Bronchial epithelial cell (primary cell): ENCODE measurements at places on chromosomes 2 and 18. TPM values are rescaled to one million over a fixed set of nuclear protein-coding genes. Genes with fewer than 3 reads are reported as not detected.
A peak's percentile ranks its signal among the peaks of the same experiment; 100 is the strongest.

ARHGAP25 gene
- total RNA-seq: 0.77 and 0.79 TPM in 2 replicates

MC4R gene
- under 0.01 TPM in 1 of 2 replicates, not detected in the other for total RNA-seq

SIX2 gene
- 3.7 and 4.2 TPM in 2 replicates for total RNA-seq

SCN7A gene
- not detected in 2 replicates for total RNA-seq

ZBTB7C gene
- total RNA-seq: under 0.01 and 1.2 TPM in 2 replicates

DNA sequence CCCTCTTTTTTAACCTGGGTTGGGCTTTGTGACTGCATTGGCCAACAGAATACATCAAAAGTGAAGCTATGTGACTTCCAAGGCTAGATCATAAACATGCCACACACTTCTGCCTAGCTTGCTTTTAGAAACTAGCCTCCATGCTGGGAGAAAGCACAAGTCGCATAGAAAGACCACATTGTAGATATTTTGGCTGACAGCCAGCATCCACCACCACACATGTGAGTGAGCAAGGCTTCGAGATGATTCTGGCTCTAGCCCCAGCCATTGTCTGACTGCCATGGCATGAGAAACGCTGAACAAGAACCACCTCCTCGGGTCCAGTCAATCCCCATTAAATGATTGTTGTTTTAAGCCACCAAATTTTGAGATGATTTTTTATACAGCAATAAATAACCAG, 66.8 kb upstream of the STPG4 start:
- DNase-seq: no peak

DNA sequence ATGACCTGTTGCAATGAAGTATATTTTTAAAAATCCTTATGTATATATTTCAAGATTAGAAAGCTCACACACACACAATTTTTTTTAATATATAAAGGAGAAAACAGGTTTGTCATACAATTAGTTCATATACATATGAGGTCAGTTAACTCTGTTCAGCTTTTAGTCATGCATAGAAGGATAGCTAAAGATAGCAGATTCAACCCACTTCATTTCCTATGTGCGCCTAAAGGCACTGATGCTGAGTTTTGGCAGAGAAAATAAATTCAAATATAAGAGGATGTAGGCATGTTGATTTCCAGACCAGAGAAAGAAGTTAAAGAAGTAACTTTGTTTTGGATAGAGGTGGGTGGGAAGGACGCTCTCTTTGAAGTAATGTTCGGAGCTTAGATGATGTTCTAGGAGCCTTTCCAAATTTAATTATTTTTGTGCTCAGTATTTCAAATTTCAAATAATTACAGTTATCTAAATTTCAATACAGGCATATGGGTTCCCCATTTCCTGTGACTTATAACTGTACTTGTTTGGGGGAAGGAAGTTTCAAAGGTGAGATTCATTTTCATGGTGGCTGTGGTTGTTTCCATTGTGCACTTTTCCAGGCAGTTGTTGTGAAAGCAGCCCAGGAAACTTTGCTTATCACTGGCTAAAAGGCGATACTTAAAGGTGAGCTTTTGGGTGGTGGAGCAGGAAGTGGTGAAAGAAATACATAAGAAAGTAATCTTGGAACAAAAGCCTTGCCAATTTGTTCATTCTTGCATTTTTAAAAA, 523.4 kb upstream of the FANCL start:
- no peak for DNase-seq

DNA sequence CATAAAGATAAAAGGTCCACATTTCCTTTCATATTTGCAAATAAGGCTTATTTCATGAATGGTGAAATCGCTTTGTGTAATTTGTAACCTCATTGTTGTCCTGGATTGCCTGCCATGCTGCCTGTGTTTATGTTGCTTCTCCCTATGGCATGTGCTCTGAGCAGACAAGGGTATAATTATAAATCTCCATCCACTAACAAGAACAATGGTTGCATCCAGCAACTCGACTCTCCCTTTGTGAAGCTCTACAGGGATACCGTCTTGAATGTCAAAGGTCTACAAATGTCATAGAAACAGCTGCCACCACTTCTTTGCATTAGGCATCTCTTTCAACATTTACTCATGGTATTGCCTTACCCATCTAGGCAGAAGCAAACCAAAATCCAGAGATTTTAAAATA, 209.6 kb downstream of the SLC8A1 start:
- no peak for DNase-seq

- DNase-seq: no peak
These were observed 26.1 kb upstream of the SPTBN1 start for GRCh38 chr2:54429811-54430551.

DNA sequence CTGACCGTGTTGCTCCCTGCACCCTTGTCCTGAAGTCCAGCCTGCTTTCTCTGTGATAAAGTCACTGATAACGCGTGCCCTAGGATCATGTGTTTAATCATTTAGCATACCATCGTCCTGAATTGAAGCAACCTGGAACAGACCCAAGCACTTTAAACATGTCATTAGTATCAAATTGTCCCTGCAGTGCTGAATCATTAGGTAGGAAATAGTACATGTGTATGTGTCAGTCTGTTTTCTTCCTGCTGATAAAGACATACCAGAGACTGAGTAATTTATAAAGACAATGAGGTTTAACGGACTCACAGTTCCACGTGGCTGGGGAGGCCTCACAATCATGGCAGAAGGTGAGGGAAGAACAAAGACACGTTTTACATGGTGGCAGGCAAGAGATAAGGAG, 2.8 kb downstream of the ASB18 start:
- DNase-seq: peak; percentile 17

- no peak for DNase-seq
These were observed 17.8 kb upstream of the DUSP19 start for GRCh38 chr2:183060571-183061231.

DNA sequence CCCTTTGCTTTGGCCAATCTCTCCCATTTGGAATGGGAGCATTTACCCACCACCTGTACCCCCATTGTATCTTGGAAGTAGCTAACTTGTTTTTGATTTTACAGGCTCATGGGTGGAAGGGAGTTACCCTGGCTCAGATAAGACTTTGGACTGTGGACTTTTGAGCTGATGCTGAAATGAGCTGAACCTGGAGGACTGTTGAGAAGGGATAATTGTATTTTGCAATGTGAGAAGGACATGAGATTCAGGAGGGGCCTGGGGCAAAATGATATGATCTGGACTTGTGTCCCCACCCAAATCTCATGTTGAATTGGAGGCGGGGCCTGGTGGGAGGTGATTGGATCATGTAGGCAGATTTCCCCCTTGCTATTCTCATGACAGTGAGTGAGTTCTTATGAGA, 58.6 kb upstream of the ZFP36L2 start:
- DNase-seq: no peak

DNA sequence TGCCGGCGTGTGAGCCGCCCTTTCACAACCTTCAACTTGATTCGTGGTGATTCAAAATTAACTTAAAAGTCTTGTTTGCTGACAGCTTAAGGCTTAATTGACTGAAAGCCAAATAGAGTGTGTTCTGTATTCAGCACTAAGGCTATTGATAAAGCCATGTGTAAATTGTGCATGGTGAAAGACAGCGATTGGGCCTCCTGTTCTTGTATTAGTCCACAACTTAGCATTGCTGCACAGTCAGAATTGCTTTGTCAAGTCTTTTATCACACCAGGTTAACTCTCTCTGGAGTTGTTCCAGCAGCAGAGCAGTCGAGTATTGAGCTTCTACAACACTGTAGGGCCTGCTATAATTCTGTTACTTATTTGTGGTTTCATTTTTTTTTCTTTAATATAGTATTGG, 210.1 kb downstream of the WDR7 start:
- DNase-seq: no peak

GRCh38 chr2:118752762-118753429, 94.6 kb downstream of the EN1 start:
- no peak for DNase-seq
